Fibroblast of lung (primary cell): ENCODE measurements at places on chromosomes 7 and 10. TPM values are rescaled to one million over a fixed set of nuclear protein-coding genes. Genes with fewer than 3 reads are reported as not detected.

TEX36 gene
- not detected in 2 replicates for total RNA-seq

PRLHR gene
- not detected in 2 replicates for total RNA-seq

EPHA1 gene
- total RNA-seq, result under 0.01 and 0.26 TPM in 2 replicates

PAOX gene
- total RNA-seq, result 9.2 and 9.8 TPM in 2 replicates

SH2D4B gene
- not detected in 2 replicates for total RNA-seq

NRAP gene
- not detected in 2 replicates for total RNA-seq

GPNMB gene
- total RNA-seq, result 177 and 182 TPM in 2 replicates

CUTC gene
- total RNA-seq, result 22.6 TPM in 2 replicates
